ENCODE measurements at places on chromosomes 1 and 21.

- DNase-seq = no peak
Measured at GRCh38 chr1:12344596-12345349, 114.9 kb downstream of the VPS13D start.

DNA sequence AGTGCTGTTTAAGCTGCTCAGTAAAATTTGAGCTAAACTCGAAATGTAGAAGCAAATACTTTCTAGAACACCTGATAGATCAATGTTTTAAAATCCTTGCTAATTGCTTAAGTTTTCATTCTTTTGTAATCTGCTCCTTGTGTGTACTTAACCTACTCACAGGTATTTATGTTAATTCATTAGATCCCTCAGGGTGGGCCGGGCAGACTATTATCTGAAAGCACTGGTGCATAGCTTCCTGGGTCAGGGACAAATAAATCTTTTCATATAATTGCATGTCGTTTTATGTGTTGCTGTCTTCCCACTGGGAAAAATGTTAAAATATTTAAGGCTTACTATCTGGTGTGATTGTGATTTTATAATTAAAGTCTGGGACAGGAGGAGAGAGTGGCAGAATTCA is 440.5 kb downstream of the SMYD3 start:
- DNase-seq = peak; percentile 88

DNA sequence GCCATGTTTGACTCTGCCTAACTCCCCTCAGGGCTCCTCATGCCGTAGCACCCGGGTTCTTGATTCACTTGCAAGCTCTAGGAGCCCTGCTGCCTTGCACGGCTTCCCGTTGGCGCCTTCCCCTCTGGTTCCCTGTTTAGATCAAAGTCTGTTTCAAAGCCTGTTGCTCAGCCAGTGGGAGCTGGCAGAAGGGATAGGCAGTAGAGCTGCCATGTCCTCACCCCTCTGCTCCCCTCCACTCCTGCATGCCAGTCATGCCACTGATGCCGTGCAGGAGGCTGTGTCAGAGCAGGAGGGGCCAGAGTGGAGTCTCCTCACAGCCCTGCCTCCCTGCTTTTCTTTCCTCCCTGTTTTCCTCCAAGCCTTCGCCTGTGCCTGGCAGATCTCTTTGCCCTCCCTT is 26.5 kb downstream of the HMGCS2 start:
- DNase-seq = no peak

DNA sequence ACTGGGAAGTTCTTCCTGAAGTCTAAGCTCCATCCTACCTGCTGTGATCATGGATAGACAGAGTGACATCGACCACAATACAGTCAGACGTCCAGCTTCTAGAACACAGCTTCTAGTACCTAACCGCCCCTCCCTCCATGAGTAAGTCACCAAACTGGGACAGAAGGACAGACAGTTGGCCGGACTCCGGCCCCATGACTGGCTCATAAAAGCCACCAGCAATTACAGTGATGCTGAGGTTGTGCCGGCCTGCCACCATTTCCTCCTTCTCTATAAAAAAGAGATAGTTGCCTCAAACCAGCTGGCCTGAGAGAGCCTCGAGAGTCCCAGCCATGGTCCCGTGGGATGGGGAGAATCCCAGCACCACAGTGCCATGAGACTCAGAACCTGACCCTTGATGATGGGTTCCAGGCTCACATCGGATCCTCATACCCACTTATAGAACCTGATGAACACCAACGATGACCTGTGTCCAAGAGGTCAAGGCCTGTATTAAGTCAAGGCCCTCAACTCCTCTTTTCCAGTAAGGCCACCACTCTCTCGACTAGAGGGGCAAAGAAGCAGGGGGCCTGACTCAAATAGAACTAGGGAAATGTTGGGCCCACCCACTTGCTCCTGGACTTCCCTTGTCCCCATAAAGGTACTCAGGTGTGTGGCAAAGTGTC is 3.4 kb downstream of the MEF2D start:
- no peak for DNase-seq

DNA sequence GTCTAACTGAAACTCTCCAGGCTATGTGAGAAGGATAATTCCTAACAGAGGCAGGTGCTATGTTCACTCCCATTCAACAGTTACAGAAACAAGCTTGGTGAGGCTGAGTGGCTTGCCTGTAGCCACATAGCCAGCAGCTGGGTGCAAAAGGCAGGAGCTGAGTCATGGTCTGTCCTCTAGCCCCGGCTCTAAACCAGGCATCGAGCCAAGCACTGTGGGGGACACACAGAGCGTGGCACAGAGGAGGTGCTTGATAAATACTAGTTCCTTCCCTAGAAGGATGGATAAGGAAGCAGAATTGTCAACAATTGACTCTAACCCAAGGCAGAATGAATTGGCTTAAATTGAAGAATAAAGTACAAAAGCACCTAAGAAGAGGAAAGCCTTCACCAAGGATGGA is 10.4 kb upstream of the KCNA2 start:
- DNase-seq = peak; percentile 24

GRCh38 chr1:78516716-78517115 is 25.9 kb downstream of the PTGFR start:
- no peak for DNase-seq

- DNase-seq = no peak
Measured at GRCh38 chr21:26570203-26570602, 2.9 kb downstream of the CYYR1 start.

DNA sequence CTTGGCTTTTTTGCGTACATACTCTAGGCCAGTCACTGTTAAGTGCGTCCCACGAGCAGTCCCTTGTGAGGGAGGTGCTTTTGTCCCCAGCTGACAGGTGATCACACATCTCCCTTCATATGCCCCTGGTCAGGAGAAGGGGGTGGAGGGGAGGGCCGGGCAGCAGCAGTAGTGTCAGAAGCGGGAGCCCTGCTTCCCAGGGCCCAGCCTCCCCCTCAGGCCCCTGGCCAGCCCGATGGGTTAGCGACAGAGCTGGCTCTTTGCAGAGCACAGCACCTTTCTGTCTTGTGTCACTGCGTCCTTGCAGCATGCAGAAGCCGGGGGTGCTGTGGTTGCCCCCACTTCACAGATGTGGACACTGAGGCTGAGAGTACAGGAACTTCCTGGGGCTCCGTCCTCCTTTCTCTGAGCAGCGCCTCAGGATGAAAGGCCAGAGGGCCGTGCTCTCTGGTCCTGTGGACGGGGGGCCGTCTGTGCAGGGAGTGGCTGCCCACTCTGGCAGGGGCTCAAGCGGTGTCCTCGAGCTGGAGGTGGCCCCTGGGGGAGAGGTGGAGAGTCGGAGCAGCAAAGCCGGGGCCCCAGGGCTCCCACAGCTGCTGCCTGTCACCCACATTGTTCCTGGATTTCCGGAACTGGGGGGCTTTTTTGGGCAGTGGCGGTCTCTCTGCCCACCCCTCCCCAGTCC is 5.9 kb downstream of the TMEM201 start:
- no peak for DNase-seq

DNA sequence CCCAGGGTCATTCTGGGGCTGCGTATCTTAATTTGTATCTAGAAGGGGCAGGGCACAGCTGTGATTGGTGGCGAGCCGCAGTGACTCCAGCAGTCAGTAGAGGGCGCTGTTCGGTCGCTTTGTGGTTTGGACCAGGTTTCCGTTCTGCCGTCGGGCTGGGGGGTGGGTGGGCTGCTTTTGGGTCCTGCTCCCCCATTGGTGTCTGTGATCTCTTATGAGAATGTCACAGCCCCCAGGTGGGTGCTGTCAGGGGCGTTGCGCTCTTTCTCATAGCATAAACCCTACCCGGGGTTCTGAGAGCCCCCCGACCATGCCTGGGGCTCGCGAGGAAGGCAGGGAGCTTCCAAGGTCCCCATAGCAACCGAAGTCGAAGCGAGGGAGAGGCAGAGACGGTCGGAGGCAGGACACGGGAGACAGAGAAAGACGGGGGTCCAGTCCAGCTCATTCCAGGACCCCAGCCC is 5.4 kb downstream of the TFF3 start:
- peak; percentile 54 for DNase-seq

DNA sequence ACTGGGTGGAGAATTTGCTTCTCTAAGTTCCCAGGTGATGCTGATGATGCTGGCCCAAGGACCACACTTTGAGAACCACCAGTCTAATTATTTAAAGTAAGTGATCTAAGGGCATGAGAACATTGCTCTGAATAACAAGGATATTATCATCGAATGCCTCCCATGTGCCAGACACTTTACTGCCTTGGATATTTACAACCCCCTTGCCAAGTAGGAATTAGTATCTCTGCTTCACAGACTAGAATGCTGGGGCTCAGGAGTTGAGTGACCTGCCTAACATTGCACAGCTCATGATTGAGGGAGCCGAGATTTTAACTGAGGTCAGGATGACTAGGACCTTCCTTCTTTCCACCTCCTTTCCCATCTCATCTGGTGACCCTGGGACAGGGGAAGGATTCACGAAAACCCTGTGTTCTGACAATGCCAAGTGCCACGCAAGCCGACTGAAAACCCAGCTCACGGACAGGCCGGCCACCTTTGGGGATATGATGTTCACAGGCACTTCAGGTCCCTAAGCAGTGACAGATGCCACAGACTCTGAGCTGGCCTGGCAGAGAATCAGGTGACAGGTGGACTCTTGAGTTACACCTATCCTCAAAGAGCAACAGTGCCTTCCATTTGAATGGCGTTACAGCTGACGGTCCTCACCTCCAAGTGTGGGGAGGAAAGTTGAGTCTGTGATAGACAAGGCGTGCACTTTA is 230.7 kb downstream of the TOMM20 start:
- no peak for DNase-seq

GRCh38 chr1:1250786-1251284 is 4.3 kb upstream of the C1QTNF12 start:
- DNase-seq = no peak

DNA sequence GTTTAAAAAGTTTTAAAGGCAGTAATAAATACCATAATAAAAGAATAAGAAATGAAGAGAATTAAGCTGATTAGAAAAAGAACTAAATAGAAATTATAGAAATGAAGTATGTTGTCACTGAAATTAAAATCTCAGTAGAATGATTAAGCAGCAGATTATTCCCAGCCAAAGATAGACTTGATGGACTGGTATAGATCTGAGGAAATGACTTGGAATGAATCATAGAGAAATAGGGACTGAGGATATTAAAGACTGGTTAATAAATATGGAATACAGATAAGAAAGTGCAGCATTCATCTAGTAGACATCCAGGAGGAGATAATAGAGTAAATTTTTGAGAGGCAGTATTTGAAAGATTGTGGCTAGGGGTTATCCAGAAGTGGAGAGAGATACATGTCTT is 28.7 kb downstream of the MARK1 start:
- no peak for DNase-seq

DNA sequence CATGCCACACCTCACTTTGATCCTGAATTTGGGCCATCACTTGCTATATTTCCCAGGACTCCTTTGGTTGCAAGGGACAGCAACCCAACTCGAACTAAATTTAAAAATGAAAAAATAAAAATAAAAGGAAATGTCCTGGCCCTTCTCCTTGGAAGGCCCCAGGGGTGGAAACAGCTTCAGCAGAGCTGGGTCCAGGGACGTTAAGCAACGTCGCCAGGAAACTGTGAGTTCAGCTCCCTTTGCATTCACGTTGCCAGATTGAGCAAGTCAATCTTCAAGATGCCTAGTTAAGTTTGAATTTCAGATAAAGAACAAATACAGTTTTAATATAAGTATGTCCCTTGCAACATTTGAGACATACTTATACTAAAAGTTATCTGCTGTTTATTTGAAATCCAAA is 14.6 kb upstream of the SPSB1 start:
- DNase-seq = no peak

GRCh38 chr21:19830446-19830845 is 1167.8 kb upstream of the NCAM2 start:
- no peak for DNase-seq

- DNase-seq = no peak
Measured at GRCh38 chr21:25870084-25870483, 135.3 kb downstream of the GABPA start.

GRCh38 chr1:56773341-56774066 is 45.7 kb downstream of the FYB2 start:
- DNase-seq = no peak

- no peak for DNase-seq
Measured at GRCh38 chr21:38605236-38605635, 107.0 kb upstream of the ERG start.

- DNase-seq = no peak
Measured at GRCh38 chr1:5915587-5916571, 76.3 kb downstream of the NPHP4 start.

DNA sequence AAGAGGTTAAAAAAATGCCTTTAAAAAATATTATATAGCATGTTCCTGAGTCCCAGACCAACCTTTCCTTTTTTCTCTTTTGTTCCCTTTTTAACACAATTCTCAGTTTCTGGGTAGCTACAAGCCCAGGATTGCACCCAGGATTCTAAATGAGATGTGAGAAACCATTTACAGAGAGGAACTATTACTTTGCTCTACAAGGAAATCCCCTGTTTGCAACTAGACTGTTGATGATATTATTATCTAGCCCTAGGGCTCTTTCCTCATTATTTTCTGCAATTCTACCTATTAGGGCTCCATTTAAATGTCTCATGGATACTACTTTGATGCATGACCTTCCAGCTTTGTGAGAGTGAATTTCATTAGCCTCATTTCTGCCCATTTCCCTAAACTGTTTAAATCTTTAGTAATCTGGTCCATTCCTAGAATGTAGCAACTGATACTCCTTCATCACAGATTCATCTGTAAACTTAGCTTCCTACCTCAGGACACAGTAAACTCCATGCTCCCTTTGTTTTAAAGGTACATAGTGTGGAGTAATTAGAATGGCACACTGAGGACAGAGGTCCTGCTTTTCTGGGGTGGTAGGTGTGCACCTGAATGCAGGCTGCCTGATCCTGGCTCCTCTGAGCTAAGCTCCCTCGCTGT is 7.1 kb upstream of the KIF14 start:
- DNase-seq = no peak

DNA sequence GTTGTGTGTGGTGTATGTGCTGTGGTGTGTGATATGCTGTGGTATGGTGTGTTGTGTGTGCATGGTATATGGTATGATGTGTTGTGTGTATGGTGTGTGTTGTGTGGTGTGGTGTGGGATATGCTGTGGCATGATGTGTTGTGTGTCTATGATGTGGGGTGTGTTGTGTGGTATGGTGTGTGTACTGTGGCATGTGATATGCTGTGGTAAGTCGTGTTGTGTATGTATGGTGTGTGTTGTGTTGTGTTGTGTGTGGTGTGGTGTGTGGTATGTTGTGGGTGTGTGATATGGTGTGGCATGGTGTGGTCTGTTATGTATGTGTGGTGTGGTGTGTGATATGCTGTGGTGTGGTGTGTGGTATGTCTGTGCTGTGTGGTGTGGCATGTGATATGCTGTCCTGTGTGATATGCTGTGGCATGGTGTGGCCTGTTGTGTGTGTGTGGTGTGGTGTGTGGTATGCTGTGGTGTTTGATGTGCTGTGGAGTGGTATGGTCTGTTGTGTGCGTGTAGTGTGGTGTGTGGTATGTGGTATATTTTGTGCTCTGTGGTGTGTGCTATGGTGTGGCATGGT is 318.0 kb downstream of the PTPRU start:
- DNase-seq = no peak

DNA sequence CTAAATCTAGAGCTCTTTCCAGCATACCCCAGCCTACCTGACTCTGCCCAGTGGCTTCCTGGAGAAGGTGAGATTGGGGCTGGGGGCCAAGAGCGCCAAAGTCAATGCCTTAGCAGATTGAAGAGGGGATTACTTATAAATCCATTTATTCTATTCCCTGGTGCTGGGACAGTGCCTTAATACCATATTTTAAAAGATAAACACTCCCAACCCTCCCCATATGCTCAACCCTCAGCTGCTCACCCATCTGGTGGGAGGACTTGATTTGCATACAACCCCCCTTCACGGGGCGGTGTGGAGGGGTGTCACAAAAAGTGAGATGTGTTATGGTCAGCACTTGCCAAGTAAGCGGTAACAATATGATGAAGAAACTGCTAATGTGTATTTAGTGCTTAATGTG is 3.2 kb upstream of the DISP3 start:
- no peak for DNase-seq

Data from NCI-H146 (cell line).